ENCODE measurements at places on chromosomes 12 and 14. TPM values are rescaled to one million over a fixed set of nuclear protein-coding genes. Genes with fewer than 3 reads are reported as not detected.
A peak's percentile ranks its signal among the peaks of the same experiment; 100 is the strongest.

The RNF212B gene
- not detected for total RNA-seq

The CNTN1 gene
- total RNA-seq: 0.06 TPM

The LYZ gene
- total RNA-seq: not detected

GRCh38 chr12:15939111-15939510 lies 28.0 kb downstream of the DERA start:
- no peak for DNase-seq

The CPNE6 gene
- not detected for total RNA-seq

The PLEKHD1 gene
- total RNA-seq: not detected

GRCh38 chr12:5628501-5628900 lies 196.6 kb downstream of the NTF3 start:
- no peak for DNase-seq

The PDE6H gene
- total RNA-seq: not detected

DNA sequence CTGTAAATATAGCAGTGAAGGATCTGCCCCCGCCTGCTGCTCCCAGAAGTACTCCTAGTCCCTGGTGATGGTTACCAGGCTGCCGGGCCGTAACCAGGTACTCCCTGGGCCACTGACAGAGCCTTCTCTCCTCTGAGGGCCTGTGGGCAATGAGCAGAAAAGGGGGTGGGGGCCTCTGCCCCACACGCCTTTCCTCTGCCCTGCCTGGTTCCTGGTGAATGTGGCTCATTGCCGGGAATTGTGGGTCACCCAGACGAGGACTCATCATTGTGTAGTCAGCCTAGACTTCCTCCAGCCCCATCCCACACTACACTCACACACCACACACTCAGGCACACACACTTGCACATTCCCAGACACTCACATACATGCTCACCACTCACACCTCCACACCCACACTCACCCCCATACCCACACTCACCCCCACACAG lies 35.7 kb upstream of the ACTN1 start:
- DNase-seq: no peak

The IGFBP6 gene
- total RNA-seq: 53.5 TPM

DNA sequence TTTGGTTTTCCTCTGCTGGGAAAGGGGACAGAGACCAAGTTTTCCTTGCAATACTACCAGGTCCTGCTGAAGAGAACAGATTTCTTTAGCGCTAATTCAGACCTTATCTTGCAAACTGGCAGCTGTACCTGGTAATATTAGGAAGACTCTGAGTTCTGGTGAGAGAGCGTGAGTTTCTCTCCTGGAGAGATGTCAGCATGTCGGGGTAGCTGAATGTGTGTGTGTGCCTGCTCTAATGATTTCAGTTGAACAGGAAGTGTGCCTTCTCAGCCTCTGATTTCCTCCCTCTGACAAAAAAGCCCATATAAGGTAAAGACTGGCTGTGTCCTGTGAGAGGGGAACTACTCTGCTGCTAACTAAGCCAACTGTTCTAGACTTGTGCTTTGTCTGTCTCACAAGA lies 10.3 kb upstream of the ERP27 start:
- peak; percentile 63 for DNase-seq

The EPYC gene
- not detected for total RNA-seq

The RBP5 gene
- 0.46 TPM for total RNA-seq

DNA sequence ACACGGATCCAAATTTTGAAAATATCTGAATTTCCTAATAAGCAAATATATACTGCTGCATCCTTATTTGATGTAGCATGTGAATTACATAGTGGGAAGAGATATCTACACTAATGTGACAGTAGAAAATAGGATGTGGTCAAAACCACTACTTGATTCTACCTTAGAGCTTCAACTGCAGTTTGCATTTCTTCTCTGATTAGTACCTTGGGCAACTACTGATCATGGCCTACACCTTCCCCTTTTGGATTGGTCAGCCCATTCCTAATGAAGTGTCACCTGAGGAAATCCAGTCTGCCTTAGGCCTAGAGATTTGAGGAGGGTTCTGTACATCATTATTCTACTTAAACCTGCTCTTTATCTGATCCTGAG lies 10.7 kb downstream of the LLPH start:
- DNase-seq: no peak

- no peak for DNase-seq
These were observed 55.9 kb upstream of the LRRK2 start for GRCh38 chr12:40168868-40169267.

DNA sequence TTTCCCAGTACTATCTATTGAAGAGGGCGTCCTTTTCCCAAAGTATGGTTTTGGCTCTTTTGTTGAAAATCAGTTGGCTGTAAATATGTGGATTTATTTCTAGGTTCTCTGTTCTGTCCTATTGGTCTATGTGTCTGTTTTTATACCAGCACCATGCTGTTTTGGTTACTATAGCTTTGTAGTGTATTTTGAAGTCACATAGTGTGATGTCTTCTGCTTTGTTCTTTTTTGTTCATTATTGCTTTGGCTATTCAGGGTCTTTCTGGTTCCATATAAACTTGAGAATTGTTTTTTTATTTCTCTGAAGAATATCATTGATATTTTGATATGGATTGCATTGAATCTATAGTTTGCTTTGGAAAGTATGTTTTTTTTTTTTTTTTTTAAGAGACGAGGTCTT lies 67.4 kb downstream of the ERC1 start:
- DNase-seq: no peak

- peak; percentile 24 for DNase-seq
These were observed 82.3 kb downstream of the PUS7L start for GRCh38 chr12:43676183-43676813.

The SLC6A13 gene
- not detected for total RNA-seq

The DPY19L2 gene
- total RNA-seq: 4.5 TPM

The MYO1A gene
- total RNA-seq: not detected

- no peak for DNase-seq
These were observed 7.6 kb downstream of the KRAS start for GRCh38 chr12:25242981-25243679.

GRCh38 chr12:93198086-93198485 lies 179.6 kb upstream of the NUDT4 start:
- peak; percentile 52 for DNase-seq

DNA sequence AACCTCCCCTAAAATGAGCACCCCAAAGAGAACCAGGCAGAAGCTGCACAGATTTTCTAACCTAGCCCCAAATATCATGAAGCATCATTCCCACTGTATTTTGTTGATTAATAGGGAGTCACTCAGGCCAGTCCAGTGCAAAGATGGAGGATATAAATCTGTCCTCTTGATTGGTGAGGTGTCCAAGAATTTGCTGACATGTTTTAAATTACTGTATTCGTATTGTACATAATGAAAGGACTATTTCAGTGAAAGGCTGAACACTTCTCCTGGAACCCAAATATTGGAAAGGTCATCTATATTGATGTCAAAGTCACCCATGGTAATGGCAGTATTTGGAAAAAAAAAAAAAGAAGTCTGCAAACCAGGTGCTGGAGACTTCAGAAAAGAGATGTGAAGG lies 477.5 kb downstream of the RMST start:
- DNase-seq: no peak

DNA sequence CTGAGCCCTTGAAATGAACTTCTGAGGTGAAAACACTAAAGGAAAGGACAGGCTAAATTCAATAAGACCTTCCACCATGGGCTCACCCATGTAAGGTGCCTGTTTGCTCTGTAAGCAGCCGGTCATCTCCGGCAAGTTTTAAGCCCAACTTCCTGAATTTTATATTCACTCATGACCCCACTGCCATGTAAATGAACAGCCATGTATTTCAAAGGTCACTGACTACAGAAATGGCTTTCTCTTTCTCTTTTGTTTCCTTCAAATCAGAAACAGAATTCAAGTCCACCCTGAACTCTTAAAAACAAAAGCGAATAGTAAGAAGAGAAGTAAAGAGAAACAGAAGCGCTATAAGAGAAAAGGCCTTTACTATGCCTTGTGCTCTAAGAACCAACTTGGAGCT lies 61.7 kb upstream of the OVCH1 start:
- no peak for DNase-seq

The HELB gene
- total RNA-seq: 6.4 TPM

The SLCO1B1 gene
- total RNA-seq: not detected

- DNase-seq: no peak
These were observed 3.6 kb upstream of the MDGA2 start for GRCh38 chr14:47678993-47679392.

GRCh38 chr12:3119192-3119755 lies 42.1 kb downstream of the TSPAN9 start:
- DNase-seq: peak; percentile 41

- no peak for DNase-seq
These were observed 224.8 kb downstream of the SLC16A7 start for GRCh38 chr12:59820594-59821011.

Measured in Daoy (cell line).